ENCODE measurements at places on chromosomes 7 and 10.
A peak's percentile ranks its signal among the peaks of the same experiment; 100 is the strongest.

DNA sequence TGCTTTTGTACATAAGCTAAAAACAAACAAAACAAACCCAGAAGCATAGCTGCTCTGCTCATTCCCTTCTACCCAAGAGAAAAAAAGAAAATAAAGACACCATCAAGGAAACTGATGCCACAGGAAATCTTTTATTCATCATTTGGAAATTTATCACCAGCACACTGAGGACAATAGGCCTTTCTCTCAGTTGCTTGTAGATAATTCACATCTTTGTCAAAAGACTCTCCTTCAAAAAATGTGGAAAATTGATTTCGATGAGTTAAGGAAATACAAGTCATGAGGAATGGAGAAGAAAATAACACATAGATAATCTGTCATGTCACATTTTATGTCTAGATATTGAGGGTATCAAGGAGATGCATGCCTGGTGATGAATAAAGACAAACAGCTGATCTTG is 53.5 kb downstream of the ZNF37A start:
- no peak for DNase-seq

DNA sequence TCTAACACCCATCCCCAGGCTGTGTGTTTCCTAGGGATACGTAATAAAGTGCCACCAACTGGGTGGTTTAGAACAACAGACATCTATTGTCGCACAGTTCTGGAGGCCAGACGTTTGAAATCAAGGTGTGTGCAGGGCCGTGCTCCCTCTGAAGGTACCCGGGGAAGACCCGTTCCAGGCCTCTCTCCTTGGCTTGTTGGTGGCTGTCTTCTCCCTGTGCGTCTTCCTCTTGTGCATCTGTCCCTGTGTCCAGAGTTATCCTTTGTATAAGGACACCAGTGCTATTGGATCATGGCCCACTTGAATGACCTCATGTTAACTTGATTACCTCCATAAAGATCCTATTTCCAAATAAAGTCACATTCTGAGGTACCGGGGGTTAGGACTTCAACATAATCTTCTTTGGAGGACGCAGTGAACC is 15.6 kb downstream of the GRK5 start:
- no peak for DNase-seq

GRCh38 chr7:108659867-108660266 is 90.2 kb downstream of the DNAJB9 start:
- no peak for DNase-seq

DNA sequence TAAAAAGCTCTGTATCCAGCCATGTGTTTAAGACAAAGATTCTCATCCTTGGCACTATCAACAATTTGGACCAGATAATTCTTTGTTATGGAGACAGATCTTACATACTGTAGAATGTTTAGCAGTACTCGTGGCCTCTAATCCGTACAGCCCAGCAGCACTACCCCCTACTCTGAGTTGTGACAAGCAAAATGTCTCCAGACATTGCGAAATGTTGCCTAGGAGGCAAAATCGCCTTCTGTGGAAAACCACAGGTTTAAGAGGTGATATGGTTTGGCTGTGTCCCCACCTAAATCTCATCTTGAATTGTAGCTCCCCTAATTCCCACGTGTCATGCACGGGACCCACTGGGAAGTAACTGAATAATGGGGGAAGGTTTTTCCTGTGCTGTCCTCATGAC is 186.7 kb downstream of the CHCHD3 start:
- no peak for DNase-seq

DNA sequence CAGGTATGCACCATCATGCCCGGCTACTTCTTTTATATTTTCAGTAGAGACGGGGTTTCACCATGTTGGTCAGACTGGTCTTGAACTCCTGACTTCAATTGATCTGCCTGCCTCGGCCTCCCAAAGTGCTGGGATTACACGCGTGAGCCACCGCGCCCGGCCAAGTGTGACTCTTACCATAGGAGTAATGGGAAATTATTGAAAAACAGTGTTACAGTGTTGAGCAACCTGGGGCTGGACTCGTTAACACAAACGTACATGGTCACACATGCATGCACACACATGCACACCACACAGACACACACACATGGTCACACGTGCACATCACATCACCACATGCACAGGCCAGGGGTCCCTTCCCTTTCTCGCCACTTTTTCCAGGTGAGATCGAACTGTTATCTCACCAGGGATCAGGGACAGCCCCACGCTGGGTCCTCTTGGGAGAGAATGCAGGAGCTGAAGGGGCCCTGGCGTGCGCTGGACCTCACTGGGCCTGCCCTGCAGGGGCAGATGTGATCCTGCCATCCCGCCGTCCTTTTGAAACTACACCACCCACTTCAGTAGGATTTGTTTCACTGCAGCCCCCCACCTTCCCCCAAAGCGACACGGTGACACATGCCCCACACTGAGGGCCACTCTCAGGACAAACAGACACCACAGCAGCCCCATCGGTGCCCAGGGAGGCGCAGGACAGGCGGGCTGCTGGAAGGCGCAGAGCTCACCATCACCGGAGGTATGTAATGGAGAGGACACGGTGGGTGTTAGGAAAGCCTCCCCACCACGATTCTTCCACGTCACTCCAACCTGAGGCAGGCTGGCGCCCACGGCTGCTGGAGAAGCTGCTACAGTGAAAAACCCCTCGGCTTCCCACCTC is 10.2 kb downstream of the RADIL start:
- no peak for DNase-seq

- no peak for DNase-seq
These were observed 2.2 kb downstream of the TMEM120A start for GRCh38 chr7:75992083-75992755.

DNA sequence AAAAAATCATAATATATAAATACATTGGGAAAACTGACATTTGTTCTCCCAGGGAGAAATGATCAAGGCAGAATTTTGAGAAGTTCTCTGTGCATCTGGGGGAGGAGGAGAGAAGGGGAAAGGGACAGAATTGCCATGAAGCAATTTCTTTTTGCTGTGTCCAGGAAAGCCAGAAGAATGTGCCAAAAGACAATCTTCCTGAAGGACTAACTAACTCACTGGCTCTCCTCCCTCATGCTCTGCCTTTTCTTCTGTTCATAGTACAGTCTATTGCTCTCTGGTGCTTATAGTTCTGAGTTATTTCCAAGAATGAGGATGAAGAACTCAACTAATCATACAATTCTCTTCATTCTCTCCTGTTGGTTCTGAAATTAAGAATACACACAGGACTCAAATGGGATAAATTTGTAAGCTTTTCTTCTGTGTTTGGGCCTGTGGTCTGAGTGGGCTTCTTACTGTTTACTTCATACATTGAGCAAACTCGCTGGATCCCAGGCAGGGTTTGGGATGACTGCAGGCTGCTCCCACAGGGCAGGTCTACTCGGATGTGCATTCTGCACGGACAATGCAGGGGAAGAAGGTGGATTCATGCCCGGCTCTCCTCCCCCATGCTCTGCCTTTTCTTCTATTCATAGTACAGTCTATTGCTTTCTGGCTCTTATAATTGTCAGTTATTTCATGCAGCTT is 22.2 kb upstream of the FAM171A1 start:
- no peak for DNase-seq

DNA sequence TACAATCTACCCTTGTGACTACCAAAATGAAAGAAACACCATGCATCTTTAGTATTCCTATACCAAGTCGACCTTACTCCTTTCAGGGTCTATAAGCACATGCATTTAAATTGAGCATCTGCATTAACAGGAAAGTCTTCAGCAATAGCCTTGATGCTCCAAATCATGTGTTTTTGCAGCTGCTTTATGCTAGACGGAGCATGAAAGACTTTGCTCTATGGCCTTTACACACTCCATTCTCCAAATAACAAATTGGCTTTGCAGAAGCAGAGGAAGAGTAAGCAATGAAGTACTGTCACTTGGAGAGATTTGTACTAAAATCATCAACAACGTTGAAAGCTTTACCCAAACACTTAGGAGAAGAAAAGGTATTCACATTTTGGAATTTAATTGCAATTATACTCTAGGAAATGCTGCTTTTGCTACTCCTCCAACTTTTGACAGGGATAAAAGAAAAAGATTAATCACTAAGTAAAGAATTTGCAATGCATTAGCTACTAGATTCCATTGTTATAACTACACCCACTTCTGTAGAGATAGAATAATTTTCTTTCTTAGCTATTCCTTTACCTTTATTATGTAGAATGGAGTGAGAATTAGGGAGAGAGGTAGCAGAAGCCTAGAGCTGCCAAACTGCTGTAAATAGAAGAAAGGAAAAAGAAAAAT is 131.8 kb downstream of the SEMA3E start:
- DNase-seq = no peak

DNA sequence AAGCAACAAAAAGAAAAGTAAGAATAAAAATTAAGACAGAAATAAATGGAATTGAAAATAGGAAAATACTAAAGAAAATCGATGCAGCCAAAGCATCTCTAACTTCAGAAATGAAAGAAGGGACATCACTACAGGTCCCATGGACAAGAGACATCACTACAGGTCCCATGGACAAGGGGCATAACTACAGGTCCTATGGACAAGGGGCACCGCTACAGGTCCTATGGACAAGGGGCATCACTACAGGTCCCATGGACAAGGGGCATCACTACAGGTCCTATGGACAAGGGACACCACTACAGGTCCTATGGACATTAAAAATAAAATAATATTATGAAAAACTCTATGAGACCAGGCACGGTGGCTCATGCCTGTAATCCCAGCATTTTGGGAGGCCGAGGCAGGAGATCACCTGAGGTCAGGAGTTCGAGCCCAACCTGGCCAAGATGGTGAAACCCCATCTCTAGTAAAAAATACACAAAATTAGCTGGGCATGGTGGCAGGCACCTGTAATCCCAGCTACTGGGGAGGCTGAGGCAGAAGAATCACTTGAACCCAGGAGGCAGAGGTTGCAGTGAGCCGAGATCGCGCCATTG is 101.0 kb upstream of the DNAAF5 start:
- no peak for DNase-seq

DNA sequence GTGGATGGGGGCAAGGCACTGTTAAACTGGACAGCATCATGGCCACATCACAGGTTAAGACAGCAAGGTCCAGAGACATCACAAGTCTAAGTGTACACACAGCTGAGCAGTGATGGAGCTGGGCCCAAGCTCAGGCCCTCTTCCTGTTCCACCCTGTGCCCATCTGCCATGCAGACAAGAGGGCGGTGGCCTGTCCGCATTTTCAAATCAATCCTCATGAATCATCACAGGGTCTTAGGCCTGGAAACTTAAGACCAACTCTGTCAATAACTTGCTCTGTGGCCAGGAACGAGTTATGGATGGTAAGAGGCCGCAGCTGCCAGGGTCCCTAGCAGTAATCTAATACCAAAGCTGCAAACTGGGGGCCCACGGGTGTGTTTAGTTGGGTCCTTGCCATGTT is 3.2 kb downstream of the C10orf105 start:
- no peak for DNase-seq

- no peak for DNase-seq
These were observed 11.6 kb downstream of the CHAT start for GRCh38 chr10:49625411-49625810.

DNA sequence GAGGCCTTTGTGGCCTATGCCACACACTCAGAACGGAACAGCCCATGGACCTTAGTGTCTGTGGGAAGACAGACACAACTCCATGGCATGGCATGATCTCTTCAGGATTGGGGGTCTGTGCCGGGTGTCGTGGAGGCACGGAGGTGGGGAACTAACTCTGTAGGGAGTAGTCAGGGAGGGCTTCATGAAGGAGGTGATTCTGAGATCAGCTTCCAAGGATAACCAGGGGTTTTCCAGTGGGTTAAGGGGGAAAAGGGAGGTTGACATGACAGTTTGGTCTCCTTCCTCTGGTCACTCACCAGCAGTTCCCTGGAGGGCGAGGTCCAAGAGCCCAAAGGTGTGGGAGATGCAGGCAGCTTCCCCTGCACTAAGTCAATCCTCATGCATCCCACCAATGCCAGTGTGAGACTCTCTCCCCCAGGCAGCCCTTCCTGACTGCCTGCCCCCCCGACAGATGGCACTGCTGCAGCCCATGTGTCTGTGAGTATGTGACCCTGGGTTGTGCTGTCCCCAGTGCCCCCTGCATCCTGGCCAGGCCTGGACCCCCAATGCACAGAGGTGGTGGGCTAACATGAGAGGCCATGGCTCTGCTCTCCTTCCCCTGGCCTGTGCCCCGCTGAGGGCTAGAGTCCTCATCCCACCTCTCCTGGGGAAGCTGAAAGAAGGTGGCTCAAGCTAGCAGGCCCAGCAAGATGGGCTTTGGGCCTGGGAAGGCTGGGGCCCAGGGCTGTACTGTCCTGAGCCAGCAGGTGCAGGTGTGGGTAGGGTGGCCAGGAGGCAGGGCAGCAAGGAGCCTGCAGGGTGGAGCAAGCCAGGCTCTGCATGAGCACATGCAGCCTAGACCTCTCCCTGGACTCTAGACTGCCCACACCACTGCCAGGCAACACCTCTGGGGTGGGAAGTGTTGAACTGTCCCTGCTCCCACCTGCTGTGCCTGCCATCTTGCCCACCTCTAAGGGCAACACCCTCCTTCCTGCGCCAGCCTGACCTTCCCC is 39.7 kb downstream of the RASGEF1A start:
- DNase-seq = peak; percentile 2

GRCh38 chr7:106203473-106203872 is 81.3 kb downstream of the NAMPT start:
- DNase-seq = no peak

DNA sequence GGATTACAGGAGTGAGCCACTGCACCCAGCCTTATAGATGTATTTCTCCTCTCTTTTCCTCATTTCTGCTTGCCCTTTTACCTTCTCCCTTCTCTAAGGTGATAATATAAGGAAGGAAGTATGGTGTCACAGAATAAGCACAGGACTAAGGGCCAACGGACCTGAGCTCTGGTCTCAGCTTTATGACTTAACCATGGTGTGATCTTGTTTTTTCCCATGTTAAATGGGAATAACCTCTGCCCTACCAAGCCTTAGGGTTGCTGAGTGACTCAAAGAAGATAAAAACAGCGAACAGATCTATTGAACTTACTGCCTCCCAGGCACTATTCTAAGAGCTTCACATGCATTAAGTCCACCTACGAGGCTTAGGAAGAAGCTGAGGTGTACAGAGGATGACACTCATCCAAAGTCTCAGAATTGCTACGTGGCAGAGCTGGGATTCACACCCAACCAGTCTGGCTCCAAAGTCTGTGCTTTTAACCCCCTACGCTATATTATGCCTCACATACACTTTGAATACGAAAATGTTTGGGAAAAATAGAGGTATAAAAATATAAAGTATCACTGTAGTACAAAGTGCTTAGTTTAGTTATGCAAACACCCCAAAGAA is 5.6 kb downstream of the UROS start:
- no peak for DNase-seq

GRCh38 chr10:13775786-13776775 is 189.3 kb downstream of the PRPF18 start:
- no peak for DNase-seq

DNA sequence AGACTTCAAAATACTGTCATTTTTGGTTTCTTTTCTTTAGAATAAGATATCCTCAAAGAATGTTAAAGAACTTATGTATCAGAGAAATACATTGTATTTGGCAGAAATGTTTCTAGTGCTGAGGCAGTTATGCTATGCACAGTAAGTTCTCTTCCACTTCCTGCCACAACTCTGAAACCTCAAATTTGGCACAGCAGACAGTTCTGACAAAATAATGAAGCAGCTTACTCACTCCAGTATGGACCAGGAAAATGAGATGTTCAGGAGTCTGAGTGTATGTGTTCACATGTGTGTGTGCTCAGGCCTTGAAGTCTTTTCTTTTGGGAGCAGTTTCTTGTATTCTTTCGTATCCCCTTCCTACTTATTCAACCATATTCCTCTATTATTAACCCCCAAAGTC is 197.0 kb upstream of the AGK start:
- DNase-seq = no peak
